ENCODE measurements at places on chromosomes 1 and 21.
A peak's percentile ranks its signal among the peaks of the same experiment; 100 is the strongest.

- no peak for DNase-seq
Measured at GRCh38 chr1:73042403-73042802, 760.1 kb upstream of the NEGR1 start.

DNA sequence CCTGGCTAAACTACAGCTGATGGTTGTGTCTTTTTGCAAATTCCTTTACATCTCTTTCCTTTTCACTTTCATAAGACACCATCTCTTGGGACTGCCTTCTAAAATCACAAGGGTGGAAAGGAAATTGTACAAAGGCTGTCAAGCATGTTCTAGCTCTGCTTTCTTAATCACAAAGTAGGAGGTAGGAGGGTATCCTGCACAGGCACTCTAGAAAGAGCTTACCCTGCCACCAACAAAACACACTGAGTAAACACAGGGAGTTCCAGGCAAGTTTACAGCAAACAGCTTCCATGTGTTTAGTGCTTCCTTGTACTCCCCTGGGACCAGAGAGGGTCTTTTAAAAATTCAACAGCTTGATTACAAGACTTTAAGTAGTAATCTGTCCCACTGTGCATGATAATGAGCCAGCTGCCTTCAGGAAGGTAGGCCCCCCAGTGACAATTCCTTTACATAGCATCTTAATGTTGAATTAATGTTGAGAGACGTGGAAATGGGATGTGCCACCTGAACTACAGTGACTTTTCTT is 2.4 kb downstream of the PLPP3 start:
- DNase-seq, result no peak

GRCh38 chr1:147598621-147599361 is 57.5 kb downstream of the BCL9 start:
- DNase-seq, result peak; percentile 16

GRCh38 chr1:42852608-42852980 is 6.2 kb downstream of the ZNF691 start:
- DNase-seq, result no peak

- DNase-seq, result no peak
Measured at GRCh38 chr1:16978567-16979474, 1.6 kb downstream of the MFAP2 start.

DNA sequence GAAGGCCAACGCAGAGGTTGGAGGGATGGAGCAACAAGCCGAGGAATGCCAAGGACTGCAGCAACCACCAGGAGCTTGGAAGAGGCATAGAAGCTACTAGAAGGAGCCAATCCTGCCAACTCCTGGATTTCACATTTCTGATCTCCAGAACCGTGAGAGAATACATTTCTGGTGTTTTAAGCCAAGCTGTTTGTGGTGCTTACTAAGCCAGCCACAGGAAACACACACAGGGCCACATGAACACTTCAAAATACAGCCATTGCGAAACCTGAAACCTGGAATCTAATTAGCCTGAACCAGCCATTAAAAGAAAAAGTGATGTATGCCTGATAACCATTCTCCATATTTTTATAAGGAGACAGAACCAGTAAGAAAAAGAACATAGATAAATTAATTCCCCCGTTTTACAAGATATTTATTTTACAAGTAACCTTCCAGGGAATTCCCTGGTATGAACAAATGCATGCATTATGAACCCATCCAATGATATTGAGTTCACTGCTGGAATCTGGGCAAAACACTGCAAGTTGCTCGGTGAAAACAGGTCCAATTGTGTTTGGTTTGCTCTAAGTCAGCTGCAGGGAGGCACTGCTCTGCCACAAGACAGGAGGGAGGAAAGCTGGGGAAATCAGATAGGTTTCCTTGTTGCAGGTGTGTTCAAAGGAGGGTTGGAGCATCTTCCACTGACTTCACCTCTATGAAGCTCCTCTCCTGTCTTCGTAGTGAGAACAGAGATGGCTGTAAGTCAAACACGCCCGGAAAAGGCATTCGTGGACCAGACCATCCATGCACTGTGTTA is 70.2 kb downstream of the ETS2 start:
- no peak for DNase-seq

DNA sequence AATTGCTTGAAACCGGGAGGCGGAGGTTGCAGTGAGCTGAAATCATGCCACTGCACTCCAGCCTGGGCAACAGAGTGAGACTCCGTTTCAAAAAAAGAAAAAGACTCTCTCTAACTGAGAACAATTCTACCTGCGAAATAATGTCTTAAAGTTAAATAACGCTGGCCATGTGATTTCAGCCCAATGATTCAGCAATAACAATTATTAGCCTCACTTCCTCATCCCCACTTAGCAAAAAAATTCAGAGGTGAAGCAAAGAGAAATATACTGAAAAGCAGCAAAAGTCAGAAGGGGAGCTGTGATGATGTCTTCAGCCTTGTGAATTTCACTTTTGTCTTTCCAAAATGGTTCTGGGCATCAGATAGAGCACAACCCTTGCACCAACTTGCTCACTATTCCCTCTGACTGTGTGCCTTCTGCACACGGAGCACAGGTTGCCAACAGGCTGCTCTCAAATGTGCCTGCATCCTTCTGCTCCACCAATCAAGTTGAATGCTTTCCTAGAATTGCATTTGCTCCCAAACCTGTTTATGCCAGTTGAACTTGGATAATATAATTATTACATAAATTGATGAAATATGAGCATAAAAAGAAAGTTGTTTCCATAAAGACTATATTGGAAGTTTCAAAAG is 79.8 kb upstream of the IPO9 start:
- no peak for DNase-seq

DNA sequence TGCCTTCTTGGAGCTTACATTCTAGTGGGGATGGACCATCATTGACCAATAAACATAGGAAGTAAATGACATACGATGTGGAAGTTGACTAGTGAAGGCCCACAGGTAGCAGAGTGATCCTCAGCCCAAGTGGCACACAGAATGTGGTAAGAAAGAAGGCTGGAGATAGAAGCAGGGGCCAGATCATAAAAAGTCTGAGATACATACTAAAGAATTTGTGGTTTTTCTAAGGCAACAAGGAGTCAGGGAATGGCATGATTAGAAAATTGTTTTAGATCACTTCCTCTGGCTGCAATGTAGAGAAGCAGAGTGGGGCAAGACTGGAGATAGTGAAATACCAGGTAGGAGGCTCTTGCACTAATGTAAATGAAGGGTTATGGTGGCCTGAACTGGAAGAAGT is 154.0 kb downstream of the VPS13D start:
- DNase-seq, result no peak

DNA sequence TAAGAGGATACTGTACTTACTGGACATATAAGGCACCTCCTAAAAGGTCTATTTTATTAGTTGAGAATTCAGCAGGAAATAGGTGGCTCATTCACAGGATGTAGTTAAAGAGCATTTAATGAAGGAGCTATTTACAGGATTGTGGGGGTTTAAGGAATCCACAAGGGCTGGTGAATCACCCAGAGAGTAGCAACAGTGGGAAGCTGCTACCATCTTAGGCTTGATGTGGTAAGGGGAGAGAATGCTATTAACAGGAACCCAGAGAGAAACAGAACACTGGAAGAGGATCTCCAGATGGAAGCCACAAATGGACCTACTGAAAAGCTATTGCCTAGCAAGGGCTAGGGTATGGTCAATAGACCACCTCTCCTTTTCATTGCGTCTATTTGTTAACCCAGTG is 52.0 kb upstream of the COL11A1 start:
- DNase-seq, result no peak

- DNase-seq, result no peak
Measured at GRCh38 chr1:214314178-214314843, 33.4 kb downstream of the SMYD2 start.

GRCh38 chr1:66283622-66284041 is 250.3 kb upstream of the SGIP1 start:
- DNase-seq, result no peak

- DNase-seq, result no peak
Measured at GRCh38 chr1:50265790-50266314, 157.1 kb downstream of the ELAVL4 start.
